HT-29 (cell line): ENCODE measurements at places on chromosomes 3 and 15. TPM values are rescaled to one million over a fixed set of nuclear protein-coding genes. Genes with fewer than 3 reads are reported as not detected.

DNA sequence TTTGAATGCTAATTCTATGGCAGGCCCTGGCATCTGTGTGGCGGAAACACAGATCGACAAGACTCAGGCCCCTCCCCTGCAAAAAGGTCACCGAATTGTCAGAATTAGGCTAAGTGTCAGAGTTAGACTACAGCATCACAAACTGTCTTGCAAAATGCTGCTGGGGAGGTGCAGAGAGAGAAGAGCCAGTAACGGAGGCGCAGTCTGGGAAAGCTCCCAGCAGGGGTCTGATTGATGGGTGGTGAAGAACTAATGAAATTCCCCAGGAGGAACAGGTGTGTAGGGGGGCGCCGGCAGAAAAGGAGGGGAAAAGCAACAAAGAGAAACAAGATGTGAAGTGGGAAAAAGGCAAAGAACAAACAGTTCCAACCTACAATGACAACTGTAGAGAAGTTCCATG, 72.7 kb upstream of the TAMM41 start:
- no peak for DNase-seq

- peak; percentile 42 for DNase-seq
Measured at GRCh38 chr3:12662593-12663400, 1.1 kb downstream of the RAF1 start.

CCDC39 gene
- not detected in 2 replicates for total RNA-seq

FBXL22 gene
- 0.68 and 1.0 TPM in 2 replicates for total RNA-seq

DNA sequence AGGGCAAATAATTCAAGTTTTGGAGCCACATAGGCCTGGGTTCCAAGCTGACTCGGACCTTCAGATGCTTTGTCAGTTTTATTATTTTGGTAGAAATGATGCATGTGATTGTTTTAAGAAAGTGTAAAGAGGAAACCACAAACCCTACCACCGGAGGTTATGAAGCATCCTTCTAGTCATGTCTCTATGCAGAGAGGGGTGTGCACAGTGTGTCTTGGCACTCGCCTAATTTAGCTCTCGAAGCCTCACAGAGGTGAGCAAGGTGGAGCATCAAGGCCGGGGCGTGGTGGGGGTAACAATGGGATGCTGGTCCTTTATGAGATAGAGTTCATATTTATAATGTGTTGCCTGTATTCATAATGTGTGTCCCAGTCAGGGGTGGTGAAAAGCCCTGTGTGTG, 63.7 kb upstream of the SMAD6 start:
- no peak for DNase-seq

- DNase-seq: no peak
Measured at GRCh38 chr3:44065311-44066094, 176.2 kb upstream of the TOPAZ1 start.

DNA sequence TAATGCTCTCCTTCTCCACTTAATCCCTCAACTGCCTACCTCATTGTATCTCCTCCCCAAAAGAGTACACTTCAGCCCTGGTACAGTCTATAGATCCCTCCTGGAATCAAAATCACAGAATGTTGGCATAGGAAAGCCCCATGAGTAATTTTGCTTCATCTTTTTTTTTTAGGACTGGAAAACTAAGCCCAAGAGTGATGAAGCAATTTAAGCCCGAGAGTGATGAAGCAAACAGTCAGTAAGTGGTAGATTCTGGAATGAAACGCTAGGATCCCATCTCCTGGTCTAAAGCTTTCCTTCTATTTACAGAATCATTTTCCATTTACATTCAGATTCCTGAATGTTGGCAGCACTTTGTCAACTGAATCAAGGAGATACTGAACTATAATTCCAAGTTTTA, 29.8 kb upstream of the PLAAT1 start:
- no peak for DNase-seq

GATM gene
- 0.53 and 0.76 TPM in 2 replicates for total RNA-seq

DNA sequence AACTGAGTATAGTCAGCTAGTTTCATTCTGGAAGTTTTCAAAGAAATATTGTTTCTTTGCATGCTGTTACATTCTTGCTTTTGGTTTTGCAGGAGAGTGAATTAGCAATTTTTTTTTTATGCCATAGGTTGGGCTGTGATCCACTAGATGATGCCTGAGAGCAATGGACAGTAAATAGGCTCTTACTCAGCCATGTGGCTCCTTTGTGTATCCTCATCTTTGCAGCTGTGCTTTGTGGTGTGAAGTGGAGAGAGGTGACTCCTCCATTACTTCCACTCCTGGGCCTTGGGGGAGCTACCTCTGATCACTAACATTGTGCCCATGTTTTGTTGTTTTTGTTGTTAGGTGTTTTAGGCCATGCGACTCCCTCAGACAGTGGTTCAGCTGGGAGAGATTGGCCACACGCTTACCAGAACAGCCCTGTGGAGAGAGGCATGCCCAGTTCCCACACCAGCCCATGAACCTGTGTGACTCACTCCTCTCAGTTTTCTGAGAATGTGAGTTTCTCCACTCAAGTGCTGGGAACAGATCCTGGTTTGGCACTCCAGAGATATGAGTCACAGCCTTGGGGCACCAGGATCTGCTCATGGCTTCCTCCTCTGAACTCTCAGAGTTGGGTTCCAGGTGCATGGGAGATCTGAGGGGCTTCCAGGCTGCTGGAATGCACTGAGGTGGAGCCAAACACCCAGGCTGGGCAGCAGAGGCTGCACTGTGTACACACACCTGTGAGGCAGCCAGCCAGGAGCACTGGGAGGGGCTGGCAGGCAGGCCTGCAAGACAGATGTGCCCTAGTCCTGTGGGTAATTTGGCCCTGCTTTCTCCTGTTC, 785.3 kb downstream of the ROBO2 start:
- peak; percentile 64 for DNase-seq

DNA sequence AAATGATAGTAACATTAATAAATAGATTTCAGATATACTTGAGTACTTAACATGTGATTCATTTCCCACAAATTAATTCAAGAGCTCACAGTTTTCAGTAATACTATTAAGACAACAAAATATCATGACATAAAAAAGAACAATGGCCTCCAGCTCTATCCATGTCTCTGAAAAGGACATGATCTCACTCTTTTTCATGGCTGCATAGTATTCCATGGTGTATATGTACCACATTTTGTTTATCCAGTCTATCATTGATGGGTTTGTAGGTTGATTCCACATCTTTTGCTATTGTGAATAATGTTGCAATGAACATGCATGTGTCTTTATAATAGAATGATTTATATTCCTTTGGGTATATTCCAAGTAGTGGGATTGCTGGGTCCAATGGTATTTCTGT, 1012.8 kb upstream of the ALCAM start:
- no peak for DNase-seq

- no peak for DNase-seq
Measured at GRCh38 chr3:166279636-166280035, 442.4 kb upstream of the BCHE start.

DNA sequence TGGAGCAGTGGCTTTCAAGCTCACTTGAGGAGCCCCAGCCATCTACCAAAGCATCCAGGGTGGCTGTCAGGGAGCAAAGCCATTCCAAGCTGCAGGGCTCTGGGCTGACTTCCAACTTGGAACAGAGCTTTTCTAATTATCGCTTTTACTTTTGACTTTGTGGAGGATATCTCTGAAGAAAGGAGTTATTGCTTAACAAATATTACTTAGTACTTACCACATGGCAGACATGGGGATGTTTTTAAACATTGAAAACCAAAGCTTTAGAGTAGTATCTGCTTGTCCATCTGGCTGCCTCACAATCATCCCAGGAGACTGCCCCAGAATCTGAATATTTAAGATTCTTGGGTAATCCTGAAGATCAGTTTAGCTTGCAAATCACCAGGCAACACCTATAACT, 8.9 kb downstream of the TAGLN3 start:
- no peak for DNase-seq

DNA sequence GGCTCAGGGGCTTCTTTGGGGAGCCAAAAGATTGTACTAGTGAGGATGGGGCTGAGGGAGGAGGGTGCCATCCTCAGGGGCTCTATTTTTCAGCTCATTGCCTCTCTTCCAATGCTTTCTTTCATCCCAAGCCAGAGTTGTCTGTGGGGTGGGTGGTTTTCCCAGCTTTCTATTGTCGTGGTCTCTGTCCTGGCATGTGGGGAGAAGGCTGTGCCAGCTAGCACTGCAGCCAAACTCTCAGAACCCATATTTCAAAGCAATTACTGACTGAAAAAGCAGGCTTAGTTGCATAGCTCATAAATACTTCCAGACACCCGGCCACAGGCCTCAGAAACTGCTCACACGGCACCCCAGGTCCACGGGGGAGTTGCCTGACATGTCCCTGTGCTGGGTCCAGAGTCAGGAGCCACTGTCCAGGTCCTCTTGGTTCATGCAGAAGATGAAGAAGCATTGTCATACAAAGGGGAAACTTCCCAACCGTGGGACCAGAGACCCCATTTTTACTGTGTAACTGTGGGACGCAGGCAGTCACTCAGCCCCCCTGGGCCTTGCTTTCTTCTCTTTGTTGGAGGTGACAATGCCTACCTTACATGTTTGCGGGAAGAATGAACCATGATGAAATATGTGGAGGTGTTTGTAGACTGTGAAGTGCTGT, 27.6 kb downstream of the FGD5 start:
- DNase-seq: no peak

- DNase-seq: peak; percentile 56
Measured at GRCh38 chr3:113070681-113071113, 79.9 kb downstream of the GTPBP8 start.

- DNase-seq: no peak
Measured at GRCh38 chr3:128050597-128050996, 1.6 kb upstream of the SEC61A1 start.

GRCh38 chr3:46660003-46660402, 33.5 kb downstream of the ALS2CL start:
- DNase-seq: no peak

GRCh38 chr3:58317811-58318210, 11.5 kb downstream of the HTD2 start:
- DNase-seq: no peak

DNA sequence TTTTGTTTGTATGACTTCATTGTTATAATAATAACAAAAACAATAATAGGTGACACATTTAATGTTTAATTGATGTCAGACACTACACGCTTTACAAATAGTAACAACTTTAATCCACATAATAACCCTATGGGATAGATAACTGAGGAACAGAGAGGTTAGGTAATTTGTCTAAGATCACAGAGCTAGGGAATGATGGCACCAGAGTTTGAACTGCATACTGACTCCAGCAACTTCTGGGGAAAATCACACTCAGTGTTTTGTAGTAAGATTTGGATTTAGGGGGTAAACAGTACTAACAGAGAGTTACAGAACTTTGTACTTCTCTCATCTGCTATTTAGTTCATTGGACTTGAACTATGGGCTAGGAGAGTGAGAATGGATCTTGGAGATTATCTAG, 66.0 kb downstream of the CMSS1 start:
- no peak for DNase-seq

DNA sequence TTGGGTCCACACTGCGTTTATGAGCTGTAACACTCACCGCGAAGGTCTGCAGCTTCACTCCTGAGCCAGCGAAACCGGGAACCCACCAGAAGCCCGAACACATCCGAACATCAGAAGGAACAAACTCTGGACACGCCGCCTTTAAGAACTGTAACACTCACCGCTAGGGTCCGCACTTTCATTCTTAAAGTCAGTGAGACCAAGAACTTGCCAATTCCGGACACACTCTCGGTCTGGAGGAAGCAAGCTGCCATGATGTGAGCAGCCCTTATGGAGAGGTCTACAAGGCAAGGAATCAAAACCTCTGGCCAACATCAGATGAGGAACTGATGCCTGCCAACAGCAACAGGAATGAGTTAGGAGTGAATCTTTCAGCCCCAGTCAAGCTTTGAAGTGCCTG, 62.9 kb downstream of the SLC28A2 start:
- peak; percentile 44 for DNase-seq

MASP1 gene
- total RNA-seq: not detected in 2 replicates

GRCh38 chr3:168794427-168794826, 698.7 kb upstream of the GOLIM4 start:
- DNase-seq: no peak

DNA sequence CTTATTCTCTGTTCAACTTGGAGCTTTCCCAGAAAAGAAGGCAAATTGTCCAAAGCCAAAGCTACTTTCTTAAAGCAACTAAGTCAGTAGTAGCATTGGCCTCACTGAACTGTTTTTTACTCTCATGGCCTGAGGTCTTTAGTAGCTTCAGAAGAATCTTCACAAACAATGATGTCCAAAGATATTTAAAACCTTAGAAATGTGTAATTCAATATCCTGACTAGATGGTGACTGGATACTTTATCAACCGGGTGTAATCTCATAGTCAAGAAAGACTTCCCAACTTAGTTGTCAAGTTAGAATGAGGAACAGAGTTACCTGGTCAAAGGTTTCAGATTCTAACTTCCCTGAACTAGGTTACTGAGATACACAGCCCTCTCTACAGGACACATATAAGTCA, 226.3 kb upstream of the ARHGEF26 start:
- no peak for DNase-seq

CNTN6 gene
- not detected in 2 replicates for total RNA-seq

DNA sequence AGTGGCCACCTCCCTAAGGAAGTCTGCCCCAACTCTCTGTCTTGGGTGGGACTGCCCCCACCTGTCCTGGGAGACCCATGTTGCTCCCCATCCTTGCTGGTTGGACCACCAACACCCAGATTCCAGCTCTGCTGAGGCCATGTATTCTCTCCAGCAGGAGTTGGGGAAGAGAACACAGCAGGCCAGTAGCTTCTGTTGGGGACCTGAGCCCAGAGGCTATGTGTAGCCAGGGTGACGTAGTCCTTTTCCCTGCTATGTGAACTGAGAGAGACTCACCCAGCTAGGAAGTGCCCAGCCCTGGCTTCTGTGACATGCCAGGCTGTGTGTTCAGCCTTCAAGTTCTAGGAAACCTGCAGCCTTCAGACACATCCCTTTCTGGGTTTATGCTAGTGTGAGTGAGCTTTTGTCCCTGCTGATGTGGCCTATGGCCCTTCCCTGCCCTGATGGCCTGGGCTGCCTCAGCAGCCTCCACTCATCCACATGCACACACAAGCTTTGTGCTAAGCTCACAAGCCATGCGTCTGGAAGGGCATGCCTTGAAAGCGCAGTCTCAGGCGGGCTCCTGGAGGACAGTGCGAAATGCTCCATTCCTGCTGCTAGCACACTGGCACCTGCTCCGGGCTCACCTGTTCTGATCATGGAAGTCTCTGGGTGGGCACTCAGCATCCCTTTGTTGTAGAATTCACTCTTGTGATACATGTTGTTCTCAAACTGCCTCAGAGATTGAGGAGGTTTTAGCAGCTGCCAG, 42.6 kb downstream of the KY start:
- DNase-seq: no peak

DNA sequence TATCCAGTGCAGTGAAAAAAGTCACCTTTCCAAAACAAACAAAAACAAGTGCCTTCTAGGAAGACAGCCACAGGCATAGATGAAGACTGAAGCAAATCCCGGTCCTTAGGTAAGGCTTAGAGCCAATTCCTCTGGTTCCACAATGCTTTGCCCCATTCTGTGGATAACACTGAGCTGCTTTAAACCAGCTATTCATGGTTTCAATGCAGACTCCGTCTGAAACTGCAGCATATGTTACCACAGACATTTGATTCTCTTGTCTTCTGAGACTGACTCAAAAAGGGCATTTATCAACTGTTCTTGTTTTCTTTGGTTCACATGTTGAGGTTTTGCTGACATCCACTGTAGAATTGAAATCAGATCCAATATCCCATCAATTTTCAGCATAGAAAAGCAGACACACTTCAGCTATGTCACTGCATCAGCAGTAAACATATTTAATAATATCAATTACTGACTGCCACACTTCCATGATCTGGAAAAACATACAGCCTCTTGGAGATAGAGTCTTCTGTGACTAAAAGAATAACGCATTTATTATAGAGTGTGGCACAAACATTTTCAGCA, 659.3 kb downstream of the ROBO2 start:
- no peak for DNase-seq

GRCh38 chr15:63043335-63044076, 959 bp downstream of the TPM1 start:
- no peak for DNase-seq

PPP1R14D gene
- total RNA-seq: 2.5 and 6.1 TPM in 2 replicates

- DNase-seq: peak; percentile 36
Measured at GRCh38 chr3:197793247-197793646, 2.2 kb downstream of the LRCH3 start.
